Stimulated activated CD4-positive, alpha-beta T cell treated with anti-CD3 and anti-CD28 coated beads, Interleukin-4, amount 100 ng/mL, for 48 hours (primary cell): ENCODE measurements at places on chromosomes 16 and 17.

DNA sequence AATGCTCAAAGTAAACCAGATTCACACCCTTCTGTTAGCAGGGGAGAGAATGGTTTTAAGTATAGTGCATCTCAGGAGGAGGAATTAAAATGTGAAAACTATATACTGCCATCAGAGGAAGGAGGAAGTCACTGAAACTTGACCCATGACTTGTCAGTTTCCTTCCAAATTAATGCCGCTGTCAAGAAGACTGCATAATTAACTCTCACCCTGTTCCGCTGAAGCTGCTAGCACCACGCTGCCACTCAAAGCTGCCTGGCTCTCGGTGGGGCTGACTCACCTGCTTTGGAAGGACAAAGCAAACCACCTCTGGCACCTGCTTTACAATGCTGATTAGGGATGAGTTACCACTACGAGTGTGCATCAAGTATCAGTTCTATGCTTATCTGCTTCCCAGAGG, 37.8 kb upstream of the ULK2 start:
- DNase-seq = no peak

DNA sequence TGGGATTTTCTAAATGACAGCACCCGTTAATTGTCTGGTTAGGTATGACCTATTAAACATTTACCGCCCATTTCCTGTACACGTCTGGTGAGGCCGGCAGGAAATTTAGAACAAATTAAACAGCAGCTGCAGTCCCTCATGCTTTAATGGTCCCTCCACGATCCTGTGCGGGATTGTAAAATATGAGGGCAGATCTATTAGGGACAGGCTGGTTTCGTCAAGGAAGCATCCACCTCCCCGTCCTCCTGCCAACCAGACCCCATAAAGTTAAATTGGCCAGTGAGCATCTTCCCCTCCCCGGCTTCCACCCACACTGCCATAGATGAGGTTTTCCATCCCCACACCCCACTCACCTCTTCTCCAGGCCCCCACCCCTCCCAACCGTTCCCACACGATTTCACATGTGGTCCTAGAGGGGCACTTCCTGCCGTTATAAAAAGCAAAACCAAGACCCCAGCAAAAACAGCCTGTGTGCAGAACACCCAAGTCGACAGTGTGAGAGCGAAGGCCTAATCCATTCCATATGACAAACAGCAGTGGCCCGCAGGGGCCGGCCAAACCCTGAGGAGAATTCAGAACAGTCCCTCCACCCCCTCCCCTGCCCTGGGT, 331.9 kb downstream of the FOXL1 start:
- no peak for DNase-seq

GRCh38 chr17:27860971-27861664, 32.0 kb downstream of the LYRM9 start:
- DNase-seq = no peak

DNA sequence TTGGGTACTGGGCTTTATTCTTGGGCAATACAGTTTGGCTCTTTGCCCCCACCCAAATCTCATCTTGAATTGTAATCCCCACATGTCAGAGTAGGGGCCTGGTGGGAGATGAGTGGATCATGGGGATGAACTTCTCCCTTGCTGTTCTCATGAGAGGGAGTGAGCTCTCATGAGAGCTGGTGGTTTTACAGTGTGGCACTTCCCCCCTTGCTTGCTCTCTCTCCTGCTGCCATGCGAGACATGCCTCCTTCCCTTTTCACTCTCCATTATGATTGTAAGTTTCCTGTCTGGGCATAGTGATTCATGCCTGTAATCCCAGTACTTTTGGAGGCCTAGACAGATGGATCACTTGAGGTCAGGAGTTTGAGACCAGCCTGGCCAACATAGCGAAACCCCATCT, 18.1 kb upstream of the CNEP1R1 start:
- DNase-seq = no peak

GRCh38 chr17:55440391-55440790, 18.8 kb upstream of the MMD start:
- DNase-seq = no peak

DNA sequence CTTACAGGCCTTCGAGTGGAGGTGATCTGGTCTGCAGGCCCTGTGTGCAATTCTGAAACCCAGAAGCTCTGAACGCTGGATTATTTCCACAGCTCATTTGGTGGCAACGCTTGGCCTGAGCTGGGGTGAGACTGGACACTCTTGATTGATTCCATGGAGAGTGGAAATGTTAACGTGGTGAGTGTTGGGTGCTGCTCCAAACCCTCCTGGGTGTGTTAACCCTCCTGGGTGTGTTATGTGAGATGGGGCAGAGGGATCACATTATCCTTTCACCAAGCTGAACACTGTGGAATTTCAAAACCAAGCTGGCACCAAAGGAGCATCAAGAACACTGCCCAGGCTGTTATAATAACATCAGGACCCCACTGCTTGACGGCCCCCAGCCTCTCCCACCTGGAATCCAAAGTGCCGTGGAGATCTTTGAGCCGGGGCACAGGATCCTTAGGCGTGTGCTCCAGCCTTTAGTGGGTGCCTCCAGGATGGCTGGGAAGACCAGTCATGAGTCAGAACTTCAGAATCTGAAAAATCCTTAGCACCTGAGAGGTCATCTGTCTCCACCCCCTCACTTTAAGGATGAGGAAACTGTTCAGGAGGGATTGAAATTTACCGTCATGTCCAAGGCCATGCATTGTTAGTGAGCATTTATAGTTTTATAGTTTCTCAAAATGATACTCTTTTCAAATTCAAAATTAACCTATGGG, 75.0 kb downstream of the RPTOR start:
- no peak for DNase-seq

- no peak for DNase-seq
Observed at GRCh38 chr16:69078073-69078472, 27.4 kb upstream of the HAS3 start.

DNA sequence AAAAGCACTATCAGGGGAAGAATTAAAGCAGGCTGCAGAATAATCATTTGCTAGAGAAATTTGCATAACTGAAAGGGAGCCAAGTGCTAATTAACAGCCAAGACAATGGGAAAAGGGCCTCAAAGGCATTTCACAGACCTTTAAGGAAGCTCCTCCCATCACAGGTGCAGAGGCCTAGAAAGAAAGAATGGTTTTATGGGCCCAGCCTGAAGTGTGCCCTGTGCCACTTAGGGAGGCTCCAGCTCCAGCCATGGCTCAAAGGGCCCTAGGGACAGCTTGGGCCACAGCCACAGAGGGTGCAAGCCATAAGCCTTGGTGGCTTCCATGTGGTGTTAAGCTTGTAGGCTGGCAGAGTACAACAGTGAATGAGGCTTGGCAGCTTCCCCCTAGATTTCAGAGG, 50.1 kb downstream of the RNF112 start:
- no peak for DNase-seq

- no peak for DNase-seq
Observed at GRCh38 chr16:30971298-30971697, 13.7 kb upstream of the HSD3B7 start.

DNA sequence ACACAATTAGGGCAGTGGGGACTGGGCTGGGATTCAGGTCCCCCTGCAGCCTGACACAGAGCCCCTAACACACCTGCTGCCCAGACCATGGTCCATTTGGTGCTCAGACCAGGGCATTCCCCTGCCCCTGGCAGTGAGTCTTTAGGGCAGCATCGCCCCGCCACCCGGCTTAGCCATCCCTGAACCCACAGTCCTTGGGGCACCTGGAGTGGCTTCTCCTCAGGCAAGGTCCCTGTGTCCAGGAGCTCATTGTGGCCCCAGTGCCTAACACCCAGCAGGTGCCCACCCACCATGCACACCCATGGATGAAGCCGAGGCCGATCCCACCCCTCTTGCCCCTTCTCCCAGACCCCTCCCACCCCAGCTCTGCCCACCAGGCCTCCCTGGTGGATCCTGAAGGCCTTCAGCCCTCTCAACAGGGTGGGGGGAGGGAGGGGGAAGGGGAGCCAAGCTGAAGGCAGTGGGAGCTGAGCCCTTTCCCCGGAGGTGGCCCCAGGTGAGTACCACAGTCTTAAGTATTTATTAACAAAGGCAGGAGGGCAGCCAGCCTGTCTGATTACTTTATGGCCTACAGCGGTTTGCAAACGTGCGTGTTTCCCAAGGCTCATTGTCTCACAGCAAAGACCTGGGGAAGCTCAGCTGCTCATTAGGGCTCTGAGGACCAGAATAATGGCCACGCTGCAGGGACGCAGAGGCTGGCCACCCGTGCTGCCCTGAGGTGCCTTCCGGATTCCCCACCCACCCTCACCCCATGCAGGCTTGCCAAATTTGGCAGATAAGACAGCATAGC, 38.5 kb downstream of the RBFOX3 start:
- DNase-seq = no peak

- DNase-seq = no peak
Observed at GRCh38 chr17:83162035-83162745, 82.8 kb downstream of the METRNL start.

DNA sequence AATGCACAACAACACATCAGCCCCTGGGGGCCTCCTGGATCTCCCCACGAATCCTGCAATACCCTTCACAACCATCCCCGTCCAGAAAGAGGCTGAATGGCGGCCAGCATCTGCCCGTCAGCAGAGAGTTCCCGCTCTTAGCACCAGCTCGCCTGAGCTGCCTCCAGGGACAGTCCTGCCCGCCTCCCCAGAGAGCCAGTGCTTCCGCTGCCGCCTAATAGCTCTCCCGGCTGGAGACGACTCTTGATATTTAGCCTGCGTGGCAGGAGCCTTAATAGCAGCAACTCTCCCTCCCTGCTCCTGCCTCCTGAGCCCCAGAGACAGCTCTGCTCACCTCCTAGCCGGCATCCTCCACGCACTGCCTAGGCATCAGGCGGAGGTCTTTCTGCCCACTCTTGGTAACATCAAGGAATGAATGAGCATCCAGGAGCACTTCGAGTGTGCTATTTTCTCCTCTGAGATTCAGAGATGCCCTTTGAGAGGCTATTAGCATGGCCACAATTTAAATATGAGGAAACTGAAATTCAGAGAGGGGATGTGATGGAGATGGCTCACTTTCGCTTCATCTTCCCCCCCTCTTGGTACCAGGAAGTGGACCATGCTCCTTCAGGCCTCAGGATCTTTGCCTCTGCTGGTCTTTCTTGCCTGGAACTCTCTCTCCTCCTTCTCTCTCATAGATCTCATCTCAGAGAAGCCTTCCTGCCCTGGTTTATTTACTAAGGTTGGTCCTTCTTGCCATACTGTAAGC, 67.9 kb downstream of the RAI1 start:
- DNase-seq = no peak

- DNase-seq = no peak
Observed at GRCh38 chr16:89145406-89146161, 26.0 kb upstream of the CDH15 start.

DNA sequence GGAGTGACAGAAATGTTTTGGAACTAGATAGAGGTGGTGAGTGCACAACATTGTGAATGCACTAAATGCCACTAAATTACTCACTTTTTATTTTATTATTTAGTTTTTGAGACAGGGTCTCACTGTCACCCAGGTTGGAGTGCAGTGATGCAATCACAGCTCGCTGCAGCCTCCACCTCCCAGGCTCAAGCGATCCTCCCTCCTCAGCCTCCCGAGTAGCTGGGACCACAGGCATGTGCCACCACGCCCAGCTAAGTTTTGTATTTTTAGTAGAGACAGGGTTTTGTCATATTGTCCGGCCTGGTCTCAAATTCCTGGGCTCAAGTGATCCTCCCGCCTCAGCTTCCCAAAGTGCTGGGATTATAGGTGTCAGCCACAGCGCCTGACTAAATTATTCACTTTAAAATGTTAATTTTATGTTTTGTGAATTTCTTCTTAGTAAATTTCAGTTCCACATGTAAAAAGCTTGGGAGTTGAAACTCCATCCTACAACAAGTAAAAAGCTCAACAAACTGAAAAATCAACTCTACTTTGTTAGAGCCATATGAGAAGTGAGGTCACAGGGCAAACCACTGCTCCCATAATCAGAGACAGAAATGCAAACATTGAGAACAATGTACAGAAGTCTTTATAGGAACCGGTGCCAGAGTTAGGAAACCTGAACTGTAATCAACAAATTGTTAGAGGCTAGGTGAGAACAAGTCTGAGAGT, 13.8 kb upstream of the SLC5A10 start:
- DNase-seq = no peak

- DNase-seq = no peak
Observed at GRCh38 chr17:27634026-27634335, 3.0 kb downstream of the LGALS9 start.

GRCh38 chr17:8345052-8345690, 5.5 kb downstream of the ODF4 start:
- DNase-seq = peak; percentile 4

- no peak for DNase-seq
Observed at GRCh38 chr17:64354396-64354795, 36.3 kb downstream of the PECAM1 start.

- no peak for DNase-seq
Observed at GRCh38 chr16:81942007-81942601, 69.2 kb downstream of the SDR42E1 start.

DNA sequence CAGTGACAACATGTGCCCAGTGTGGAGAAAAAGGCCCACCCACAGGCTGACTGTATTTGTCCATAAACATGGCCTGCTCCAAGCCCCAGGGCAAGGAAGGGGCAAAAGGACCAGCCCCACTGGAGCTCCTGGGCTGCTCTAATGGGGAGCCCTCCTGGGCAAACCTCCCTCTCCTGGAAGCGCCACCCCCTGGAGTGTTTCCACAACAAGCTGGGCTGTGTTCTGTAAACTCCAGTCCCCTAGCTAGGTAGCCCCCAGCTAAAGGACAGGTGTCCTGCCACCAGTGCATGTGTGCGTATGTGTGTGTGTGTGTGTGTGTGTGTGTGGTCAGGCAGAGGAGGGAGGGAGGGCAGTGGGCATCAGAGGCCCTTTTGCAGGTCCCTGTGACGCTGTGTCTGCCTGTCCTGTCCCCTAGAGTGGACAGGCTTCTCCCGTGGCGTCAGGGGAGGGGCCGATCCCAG, 11.3 kb upstream of the STAC2 start:
- DNase-seq = no peak

DNA sequence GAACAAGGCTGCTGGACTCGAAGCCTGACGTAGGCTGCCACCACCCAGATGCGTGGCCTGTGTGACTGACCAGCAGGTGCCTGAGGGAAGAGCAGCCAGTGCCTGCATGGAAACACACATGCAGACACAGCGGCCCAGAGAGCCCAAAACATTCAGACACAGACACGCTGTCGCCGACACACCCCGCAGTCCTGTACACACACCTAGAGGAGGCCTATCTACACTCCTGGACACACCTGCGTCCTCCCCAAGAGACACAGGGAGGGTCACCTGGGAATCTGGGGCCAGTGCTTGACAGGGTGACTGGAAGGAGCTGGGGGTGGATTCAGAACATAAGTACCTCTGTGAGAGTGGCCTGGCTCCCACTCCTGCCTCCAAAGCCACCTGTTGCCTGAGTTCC, 6.1 kb upstream of the TSPOAP1 start:
- no peak for DNase-seq

DNA sequence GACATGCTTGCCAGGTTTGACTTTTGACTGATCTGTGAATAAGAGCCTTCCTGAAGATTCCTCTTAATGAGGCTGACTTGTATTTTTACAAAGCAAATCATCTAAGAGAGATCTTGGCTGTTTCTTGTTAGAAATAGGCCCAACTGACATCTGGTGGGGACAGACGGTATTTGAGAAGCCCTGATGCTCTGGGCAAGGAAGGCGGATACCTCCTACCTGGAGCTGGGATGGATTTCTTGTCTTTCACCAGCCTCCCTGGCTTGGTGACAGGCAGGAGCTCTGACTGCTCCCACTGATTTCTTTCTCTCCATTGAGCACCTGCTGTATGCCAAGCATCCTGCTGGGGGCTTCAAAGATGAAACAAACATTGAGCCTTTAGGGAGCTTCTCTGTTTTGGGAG, 40.4 kb downstream of the AKAP1 start:
- DNase-seq = no peak
